ENCODE measurements at places on chromosomes 1 and 21.

- no peak for DNase-seq
Observed at GRCh38 chr1:47927165-47927564, 70.0 kb downstream of the TRABD2B start.

DNA sequence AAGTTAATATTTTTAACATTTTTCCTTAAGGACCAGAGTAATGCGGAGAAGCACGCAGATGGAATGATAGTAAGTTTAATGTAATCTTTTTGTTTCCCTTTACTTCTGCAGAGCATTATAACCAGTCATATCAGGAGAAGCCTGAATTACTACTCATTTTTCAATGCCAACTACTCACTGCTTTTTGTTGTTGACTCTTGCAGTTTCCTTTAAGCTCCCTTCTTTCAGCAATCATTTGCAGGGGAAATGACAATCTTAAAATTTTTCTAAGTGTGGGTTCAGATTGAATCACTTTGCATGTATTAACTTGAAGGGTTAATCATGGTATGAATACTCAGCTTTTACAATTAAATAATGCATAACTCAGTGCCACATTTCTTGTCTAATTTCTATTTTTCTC, 122.2 kb downstream of the NRDC start:
- DNase-seq: no peak

GRCh38 chr1:207054491-207054890, 1.4 kb downstream of the PFKFB2 start:
- DNase-seq: no peak

DNA sequence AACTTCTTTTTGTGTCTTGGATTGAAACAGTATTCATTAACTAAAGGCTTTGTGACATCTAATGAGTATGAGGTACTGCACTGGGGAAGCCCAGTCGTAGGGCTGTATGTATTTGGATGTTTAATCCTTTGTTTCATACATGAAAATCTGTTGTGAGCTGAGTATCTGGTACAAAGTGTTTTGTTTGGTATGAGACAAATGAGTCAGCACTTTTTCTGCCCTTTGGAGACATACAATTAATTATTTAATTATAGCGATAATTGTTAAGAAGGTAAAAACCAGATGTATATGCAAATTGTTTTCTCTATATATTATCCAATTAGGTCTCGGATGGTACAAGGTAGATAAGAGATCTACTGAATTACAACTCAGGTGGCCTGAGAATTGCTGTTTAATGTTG, 36.3 kb downstream of the MARK1 start:
- no peak for DNase-seq

GRCh38 chr1:230820568-230820967, 47.8 kb downstream of the C1orf198 start:
- DNase-seq: no peak

DNA sequence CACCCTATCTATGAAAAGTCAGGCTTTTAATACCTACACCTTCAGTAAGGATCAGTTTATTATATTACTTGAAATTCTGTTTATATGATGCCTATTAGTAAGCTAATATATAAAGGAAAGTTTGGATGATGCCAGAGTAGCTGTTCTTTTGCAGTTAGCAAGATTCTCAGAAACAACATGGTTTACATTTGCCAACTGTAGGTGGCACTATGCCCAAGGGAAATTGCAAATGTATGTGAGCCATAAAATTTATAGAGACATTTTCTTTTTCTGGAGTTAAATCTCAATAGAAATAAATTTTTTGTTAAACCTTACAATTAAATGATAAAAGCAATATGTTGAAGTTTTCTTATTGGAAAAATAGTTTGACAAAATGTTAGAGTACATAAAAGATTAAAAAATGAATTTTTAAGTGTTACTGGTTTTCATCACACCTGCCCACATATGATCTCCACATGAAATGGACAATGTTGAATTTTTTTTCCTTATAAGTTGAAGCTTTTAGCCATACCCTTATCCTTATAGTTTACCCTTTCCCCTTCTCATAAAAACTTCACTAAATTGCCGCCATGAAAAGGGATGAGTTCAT, 32.1 kb upstream of the EPHX4 start:
- peak; percentile 71 for DNase-seq

- no peak for DNase-seq
Observed at GRCh38 chr1:29322861-29323585, 86.7 kb downstream of the PTPRU start.

DNA sequence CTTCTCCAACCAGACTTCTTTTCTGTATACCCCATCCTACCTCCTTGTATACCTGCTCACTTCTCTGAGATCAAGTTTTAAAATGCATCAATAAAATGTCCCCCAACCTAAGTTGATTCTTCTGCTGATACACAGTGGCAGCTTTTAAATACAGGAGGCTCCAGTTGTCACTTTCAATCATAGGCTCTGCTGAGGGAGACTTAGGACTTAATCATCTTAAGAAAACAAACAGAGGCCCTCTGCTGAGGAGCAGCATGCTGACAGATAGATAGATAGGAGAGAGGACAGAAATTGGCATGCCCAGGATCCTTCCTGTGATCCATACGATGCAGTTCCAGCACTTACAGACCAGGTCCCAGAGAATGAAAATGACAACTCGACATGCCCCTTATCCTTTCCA, 311.0 kb upstream of the PROX1 start:
- no peak for DNase-seq

DNA sequence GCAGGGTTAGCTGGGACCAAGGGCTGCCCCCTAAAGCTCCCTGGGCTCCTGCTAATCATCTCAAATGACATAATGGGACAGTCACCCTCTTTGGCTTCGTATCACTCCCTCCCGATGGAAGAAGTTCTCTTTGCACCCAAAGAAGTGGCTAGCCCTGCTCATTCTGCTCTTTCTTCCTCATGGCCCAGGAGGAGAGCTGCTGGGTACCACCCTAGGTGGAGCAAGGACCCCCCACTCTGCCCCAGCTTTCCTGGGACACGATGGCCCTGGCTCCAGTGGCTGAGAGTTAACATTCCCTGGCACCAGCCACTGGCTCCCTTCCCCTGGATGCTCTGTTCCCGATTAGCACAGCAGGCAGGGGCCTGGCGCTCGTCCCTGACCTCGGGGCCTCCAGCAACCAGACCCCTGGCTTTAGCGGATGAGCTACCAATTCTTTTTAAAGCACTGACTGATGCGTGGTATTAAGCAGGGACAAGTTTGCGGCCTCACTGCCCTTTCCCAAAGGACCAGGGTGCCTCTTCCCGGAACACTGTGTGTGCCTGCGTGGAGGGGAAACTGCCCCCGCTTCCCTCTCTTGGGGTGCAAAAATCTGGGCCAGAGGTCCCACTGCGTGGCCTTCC, 1.2 kb downstream of the MYOM3 start:
- DNase-seq: no peak

- peak; percentile 65 for DNase-seq
Observed at GRCh38 chr1:77900687-77901293, 12.4 kb downstream of the NEXN start.

- DNase-seq: no peak
Observed at GRCh38 chr1:198254521-198254920, 97.7 kb downstream of the NEK7 start.

- DNase-seq: no peak
Observed at GRCh38 chr1:81547261-81547911, 253.3 kb upstream of the ADGRL2 start.

DNA sequence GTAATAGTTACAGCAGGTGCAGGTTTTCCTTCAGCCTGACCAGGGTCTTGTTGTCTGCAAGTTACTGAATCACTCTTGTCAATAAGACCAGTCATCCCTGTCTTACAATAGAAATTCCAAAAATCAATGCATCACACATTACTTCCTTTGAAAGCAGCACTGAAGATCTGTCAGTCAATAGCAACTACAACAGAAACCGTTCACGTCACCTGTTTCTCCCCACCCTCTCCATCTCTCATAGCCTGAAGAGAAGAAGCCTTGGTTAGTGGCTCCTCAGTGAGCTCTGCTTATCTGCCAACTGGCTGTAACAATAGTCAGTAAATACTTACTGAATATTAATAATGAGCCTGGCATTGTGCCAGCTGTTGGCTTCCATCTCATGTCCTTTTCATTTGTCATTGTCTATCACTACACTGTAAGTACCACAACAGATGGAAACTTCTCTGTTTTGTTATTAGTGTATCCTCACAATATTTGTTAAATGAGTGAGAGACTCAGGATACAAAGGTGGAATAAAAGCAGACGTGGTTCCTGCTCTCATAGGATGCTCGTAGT, 195.2 kb downstream of the S1PR1 start:
- DNase-seq: no peak

DNA sequence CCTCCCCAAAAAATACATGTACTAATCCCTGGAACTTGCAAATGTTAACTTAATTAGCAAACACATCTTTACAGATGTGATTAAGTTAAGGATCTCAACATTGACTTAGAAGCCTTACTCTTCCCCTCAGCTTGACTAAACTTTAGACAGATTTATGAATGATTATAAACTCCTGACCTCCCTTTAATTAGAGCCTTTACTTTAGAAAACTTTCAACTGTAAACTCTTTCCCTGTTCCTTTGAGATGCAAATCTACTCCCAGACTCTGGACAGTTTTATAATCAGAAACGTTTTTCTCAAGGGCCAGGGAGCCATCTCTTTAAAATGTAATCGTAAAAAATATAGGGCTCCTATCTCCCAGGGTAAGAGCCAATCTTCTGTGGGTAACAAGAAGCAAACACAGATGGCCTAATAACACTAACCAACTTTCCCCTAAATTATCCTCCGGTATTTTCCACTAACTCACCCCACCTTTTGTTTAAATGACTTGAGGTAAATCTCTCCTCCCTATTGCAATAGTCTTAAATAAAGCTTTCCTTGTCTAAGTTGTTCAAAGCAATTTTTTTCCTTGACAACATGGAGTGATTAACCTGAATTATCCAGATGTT, 284.1 kb downstream of the BRINP3 start:
- no peak for DNase-seq

- no peak for DNase-seq
Observed at GRCh38 chr21:33133892-33134291, 64.0 kb downstream of the OLIG1 start.

DNA sequence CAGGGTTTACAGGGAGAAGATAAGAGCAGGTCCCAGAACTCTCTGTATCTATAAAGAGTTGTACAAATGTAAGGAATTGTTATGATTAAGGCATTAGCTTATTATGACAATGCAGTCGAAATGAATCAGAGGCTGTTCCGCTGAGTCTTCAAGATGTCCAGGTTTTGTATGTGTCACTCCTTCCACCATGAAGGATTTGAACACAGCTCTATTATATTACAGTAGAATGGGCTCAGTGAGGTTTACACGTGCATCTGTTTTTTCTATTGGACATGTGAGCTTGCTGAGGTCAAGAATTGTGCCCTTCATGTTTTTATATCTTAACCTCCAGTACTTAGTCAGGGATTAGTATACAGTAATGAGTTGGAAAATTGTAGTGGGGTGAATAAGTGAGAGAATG, 86.3 kb downstream of the MPZL1 start:
- DNase-seq: peak; percentile 85

Data from ELR (cell line).